Activated CD4-positive, alpha-beta T cell treated with anti-CD3 and anti-CD28 coated beads, Interleukin-2, Interleukin-4, amounts not matched to agents 100 ng/mL and 50 ng/mL, durations not matched to agents 16 hours and 8 hours (primary cell): ENCODE measurements at places on chromosomes 3 and 15.

DNA sequence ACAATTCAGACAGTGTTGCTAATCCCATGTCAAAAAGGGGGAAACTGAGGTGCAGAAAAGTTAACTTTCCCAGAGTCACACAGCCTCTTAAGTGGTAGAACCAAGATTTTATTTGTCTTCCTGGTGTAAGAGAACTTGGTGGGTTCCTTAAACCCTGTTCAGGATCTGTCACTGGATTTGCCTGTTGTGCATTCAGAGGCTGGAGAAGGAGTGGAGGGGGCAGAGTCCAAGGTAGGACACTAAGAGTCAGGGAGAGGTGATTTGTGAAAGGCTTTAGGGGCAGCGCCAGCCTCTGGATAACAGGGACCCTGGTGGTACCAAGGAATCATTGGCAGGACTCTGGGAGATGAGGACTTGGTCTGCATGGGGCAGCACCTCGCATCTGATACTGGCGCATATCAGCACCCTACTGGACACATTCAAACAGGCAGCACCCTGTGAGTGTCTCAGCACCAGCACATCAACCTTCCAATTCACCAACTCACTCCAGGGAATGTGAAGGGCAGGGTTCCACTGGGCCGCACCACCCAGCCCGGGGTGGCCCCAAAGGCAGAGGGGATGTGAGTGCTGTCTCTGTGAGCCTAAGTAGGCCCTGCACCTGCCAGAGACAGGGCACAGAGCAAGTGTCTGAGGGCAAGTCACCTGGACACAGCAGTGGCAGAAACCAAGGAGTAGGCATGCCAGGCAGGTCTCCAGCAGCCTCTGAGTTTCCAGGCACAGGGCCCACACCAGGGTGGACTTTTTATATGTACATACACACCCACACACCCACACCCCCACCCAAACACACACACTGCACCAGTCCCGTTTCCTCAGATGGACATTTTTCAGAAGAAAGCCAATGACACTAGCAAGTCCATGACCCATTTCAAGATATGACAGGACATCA, 71.6 kb downstream of the LIPC start:
- no peak for DNase-seq

DNA sequence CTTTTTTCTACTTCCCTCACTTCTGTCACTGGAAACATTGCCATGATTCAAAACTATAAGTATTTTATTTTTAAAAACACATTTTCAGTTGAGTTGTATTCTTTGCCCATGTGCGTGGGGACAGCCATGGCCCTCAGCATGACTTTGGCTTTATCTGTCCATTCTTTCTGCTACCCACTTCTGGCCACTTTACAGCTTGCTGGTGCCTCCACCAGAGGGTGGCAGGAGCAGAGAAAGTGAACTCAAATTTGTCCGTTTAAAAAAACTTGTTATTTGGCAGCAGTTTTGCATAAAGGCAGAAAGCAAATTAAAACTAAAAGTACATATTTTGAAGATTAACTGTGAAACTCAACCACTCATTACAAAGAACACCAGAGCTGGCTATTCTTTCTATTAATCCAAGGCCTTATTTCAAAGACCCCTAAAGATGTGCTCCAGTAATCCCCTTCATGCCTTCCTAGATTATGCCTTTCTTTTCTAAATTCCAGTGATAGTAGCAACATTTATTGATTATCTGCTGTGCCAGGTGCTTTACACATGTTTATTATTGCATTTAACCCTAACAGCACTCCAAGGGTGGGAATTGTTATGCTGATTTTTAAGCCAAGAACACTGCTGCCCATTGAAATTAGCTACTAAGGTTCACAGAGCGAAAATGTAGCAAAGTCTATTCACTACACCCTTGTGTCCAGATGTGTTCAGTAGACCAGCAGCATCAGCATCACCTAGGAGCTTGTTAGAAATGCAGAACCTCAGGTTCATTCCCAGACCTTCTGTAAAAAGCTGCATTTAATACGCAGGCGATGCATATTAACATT, 134.8 kb downstream of the THRB start:
- DNase-seq: no peak

GRCh38 chr3:134768837-134769236, 26.2 kb upstream of the EPHB1 start:
- no peak for DNase-seq

GRCh38 chr3:119580067-119580760, 922 bp downstream of the ADPRH start:
- DNase-seq: no peak

GRCh38 chr3:50405249-50405648, 45.9 kb upstream of the TMEM115 start:
- peak; percentile 12 for DNase-seq

DNA sequence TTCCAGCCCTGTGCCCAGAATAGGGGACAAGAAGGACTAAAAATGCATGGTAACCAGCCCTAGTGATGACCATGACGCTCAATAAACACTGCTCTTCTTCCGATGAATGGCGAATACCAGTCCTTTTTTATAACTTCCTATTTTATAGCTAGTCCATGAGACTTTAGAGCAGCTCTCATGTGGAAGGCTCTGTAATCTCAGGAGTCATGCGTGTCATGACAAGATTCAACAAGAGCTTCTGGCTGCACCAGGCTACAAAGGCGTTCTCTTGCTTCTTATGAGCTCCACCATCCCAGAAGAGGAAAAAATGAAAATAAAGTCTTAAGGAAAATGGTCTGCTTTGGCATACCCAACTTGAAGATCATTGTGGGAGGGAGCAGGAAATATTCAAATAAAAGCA, 141.0 kb downstream of the TMCO5A start:
- DNase-seq: no peak

DNA sequence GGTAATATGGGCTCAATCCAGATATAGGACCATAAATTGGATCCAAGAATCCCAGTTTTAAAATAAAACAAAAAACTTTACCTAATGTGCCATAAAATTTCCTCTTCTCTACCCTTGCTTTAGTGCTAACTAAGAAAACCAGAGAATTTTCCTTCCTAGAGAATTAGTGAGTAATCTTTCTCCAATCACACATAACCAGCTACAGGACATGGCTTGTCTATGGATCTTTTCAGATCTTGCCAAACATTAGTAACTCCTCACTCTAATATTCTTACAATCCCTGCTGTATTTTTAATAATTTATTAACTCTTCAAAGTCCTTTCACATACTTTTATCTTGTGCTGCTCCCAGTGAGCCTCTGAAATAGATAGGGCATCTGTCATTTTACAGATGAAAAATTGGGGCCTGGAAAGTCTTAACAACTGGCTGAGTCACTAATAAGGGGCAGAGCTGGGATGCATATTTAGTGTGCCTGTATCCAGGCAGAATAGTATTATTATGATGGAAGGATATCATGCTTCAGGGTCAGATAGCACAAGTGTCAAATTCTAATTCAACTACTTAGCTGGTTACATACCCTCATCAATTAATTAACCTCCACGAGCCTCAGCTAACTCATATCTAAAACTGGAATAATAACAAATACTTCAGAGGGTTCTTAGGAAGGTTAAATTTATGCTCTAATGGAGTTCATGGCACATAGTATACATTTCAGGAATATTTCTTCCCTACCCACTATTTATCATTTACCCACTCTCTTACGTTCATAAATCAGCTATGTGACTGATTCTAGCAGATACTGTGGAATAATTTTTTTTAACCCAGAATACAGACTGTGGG, 5.6 kb downstream of the ZBED2 start:
- DNase-seq: no peak

GRCh38 chr3:142595581-142595950, 627 bp upstream of the PLS1 start:
- no peak for DNase-seq

DNA sequence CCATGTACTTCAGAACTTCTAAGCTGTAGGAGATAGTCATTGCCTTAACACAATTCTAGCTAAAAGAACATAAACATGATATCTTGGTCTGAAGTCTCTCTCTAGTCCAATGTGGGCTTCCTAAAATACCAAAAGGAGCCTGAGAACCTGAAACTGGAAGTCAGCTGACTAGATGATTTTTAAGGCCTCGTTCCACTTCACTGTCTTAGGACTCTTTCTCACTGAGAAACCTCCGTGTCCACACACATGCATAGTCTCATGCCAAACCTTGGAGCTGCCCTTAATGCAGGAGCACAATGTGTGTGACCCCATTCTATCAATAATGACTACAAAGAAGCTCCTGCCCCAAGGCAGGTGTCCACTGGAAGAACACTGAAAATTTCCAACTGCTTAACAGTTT, 87.7 kb downstream of the ETFA start:
- DNase-seq: no peak

GRCh38 chr3:55895897-55896566, 408.9 kb upstream of the WNT5A start:
- DNase-seq: no peak

- DNase-seq: peak; percentile 42
Observed at GRCh38 chr3:49020330-49021212, 1.4 kb upstream of the NDUFAF3 start.

GRCh38 chr3:187186801-187187421, 10.4 kb upstream of the RTP1 start:
- no peak for DNase-seq

DNA sequence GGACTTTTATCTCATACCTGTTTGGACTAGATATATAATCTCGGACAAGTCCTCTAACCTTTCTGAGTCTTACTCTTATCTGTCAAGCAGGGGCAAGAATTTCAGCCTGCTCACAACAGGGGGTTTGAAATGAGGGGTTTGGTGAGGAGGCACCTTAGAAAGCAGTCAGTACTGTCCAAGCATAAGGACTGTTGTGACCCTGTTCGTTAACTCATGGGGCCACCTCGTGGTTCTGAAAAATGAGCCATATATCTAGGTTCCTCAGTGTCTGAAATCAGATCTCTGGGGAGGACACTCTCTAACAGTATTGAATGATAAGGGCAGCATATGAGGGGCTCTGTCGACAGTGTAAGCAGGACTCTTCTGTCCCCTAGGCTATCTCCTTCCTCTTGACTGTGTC, 7.2 kb upstream of the TIMP4 start:
- no peak for DNase-seq

DNA sequence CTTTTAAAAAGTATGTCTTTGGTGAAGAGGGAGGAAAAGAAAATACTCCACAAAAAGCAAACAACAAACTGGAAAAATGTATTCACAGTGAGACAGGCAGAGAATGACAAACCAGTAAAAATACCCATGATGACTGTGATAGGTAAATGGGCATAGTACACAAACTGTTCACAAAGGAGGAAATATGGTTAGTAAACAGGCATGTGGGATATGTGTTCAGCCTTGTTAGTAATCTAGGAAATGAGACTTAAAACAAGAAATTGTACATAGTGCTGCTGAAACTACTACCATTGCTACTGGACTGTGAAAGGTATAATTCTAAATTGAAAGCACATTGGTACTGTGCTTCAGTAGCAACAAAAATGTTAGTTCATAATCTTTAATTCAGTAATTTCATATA, 50.1 kb downstream of the UBE2E2 start:
- no peak for DNase-seq

- no peak for DNase-seq
Observed at GRCh38 chr3:144687862-144688261, 716.2 kb downstream of the DIPK2A start.

- no peak for DNase-seq
Observed at GRCh38 chr3:115713284-115713683, 90.0 kb downstream of the GAP43 start.

GRCh38 chr3:89180334-89180733, 72.9 kb downstream of the EPHA3 start:
- DNase-seq: no peak

DNA sequence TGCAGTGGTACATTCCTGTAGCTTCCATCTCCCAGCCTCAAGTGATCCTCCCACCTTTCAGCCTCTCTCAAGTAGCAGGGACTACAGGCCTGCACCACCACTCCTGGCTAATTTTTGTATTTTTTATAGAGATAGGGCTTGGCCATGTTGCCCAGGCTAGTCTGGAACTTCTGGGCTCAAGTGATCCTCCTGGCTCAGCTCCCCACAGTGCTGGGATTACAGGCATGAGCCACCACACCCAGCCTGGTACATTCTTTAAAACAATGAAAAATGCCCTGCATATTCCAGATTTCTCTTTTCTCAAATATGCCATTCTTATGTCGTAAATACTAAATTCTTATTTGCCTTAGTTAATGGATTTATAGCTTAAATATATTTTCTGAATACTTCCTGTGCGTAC, 581.4 kb downstream of the MECOM start:
- DNase-seq: no peak

- DNase-seq: no peak
Observed at GRCh38 chr3:120550546-120550945, 45.6 kb upstream of the NDUFB4 start.

DNA sequence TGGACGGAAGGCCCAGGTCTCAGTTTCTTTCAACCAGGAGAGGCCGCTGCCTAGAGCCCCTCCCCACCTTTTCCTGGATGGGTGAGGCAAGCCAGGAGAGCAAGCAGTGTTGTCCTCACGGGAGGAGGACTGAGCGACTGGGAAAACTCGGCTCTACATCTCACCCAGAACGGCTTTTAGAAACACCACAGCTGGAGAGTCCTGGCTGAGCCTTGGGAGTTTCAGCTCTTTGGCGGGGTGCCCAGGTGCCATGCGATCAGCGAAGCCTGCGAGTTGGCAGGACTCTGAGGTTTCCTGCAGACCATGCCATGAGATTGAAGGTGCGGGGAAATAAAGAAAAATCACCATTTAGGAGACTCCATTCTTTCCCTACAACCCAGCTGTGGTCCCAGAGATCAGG, 26.0 kb downstream of the PPCDC start:
- DNase-seq: no peak

- no peak for DNase-seq
Observed at GRCh38 chr3:52178537-52178936, 19.4 kb upstream of the ALAS1 start.

- no peak for DNase-seq
Observed at GRCh38 chr15:49189631-49190030, 19.6 kb downstream of the GALK2 start.

GRCh38 chr3:77563012-77563411, 523.1 kb downstream of the ROBO2 start:
- no peak for DNase-seq

DNA sequence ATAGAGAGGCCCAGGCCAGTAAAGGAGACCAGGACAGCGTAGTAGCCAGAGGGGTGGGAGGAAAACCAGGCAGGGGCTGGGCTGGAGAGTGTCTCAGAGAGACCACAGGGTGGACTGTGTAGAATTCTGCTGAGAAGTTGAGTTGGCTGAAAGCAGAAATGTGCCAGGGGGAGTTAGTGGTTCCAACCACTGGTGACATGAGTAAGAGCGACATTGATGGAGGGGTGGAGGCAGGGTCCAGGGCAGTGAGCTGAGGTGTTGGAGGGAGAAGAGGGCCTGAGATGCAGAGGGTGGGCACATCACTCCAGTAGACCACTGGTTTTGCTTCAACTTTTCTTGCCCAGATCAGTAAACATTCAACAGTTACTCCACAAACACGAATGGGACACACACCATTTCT, 106.5 kb downstream of the ASB7 start:
- no peak for DNase-seq

- no peak for DNase-seq
Observed at GRCh38 chr3:112606098-112606497, 34.8 kb downstream of the CCDC80 start.

DNA sequence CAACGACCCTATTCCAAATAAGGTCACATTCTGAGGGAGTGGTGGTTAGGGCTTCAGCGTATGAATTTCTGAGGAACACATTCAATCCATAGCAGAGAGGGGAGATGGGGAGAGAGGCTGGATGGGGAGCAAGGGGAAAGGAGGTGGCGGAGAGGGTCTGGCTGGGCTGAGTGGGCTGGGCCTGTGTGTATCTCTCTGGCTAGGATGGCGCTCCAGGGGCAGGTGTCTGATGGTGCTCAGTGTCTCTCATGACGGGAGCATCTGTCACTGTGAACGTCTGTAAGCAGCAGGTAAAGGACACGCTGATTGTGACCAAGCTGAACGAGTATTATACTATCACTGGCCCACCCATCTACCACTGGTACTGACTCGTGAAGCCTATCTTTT, 159.6 kb downstream of the XXYLT1 start:
- DNase-seq: no peak

GRCh38 chr3:171809861-171810628, at the start of gene PLD1:
TSS of gene PLD1 (minus strand) at chr3:171810483. CDS start at chr3:171738051, 72,432 bp downstream.
- DNase-seq: peak; percentile 57
